Stimulated activated CD4-positive, alpha-beta T cell treated with anti-CD3 and anti-CD28 coated beads, TNF-alpha, amount 100 ng/mL, for 1 hour (primary cell): ENCODE measurements at places on chromosomes 7 and 10.

GRCh38 chr7:41319581-41319980 is 383.3 kb downstream of the INHBA start:
- no peak for DNase-seq

DNA sequence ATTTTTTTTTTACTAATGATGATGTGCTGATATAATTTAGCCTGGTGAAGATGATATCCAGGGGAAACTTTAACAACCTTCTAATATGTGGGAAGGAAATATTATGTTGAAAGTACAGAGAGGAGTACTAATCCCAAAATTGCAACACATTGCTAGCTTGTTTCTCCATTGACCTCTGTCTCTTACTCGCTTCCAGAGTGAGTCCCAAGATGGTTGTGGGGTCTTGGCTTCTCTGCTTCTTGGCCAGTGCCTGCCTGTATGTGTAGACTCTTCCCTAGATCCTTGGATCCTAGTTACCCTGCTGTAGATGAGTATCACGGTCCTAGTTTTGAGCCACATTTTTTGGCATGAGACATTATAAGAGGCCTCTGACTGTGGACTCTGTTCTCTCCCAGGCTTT is 17.5 kb downstream of the BMPER start:
- no peak for DNase-seq

GRCh38 chr7:91569728-91570457 is 305.7 kb downstream of the FZD1 start:
- no peak for DNase-seq

DNA sequence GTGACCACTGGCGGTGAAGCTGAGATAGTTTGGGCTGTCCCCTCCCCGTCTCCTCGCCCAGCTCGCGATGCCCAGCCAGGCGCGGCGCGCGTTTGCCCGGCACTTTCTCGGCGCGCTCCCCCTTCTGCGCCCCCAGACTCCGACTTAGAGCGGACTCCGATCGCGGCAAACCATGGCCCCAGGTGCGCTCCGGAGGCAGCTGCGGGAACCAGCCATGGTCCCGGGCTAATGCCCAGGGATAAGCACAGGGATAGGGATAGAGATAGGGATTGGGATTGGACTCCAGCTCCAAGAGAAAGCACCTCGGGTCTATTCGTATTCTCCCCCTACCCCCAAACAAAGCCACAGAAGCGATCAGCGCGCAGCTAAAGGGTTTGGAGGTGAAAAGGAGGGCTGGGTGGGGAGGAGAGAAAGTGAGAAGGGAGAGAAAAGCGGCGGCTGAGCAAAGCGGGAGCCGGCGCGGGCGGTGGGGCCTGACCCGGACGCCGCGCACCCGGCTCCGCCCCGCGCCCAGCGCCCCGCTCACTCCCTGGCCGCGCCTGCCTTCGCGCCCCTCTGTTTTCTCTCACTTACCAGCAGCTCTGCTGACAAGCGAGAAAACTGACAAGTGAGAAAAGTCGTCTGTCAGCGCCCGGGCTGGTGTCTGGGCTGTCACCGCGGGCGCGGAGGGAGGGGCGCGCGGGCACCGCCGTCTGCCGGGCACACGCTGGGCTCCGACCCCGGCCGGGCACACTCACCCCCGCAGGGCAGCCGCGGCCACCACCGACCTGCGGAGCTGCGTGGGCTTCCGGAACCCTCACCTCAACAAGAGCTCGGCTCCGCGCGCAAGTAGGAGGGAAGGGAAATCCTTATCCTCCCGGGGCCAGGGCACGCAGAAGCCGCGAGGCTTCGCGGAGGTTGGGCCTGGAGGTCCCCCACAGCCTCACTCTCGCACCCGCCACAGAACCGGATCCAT is at the start of gene PDE1C:
PDE1C (minus strand) TSS at position 2 of the 955 bp plus-strand sequence.
- no peak for DNase-seq

- DNase-seq, result no peak
Observed at GRCh38 chr10:13917791-13918190, 331.0 kb downstream of the PRPF18 start.

GRCh38 chr10:48306265-48306869 is at the start of gene MAPK8:
MAPK8 (plus strand) TSS chr10:48306677; CDS start chr10:48401661, 94,984 bp downstream.
- peak; percentile 88 for DNase-seq

- DNase-seq, result no peak
Observed at GRCh38 chr7:24417526-24418120, 133.6 kb downstream of the NPY start.

DNA sequence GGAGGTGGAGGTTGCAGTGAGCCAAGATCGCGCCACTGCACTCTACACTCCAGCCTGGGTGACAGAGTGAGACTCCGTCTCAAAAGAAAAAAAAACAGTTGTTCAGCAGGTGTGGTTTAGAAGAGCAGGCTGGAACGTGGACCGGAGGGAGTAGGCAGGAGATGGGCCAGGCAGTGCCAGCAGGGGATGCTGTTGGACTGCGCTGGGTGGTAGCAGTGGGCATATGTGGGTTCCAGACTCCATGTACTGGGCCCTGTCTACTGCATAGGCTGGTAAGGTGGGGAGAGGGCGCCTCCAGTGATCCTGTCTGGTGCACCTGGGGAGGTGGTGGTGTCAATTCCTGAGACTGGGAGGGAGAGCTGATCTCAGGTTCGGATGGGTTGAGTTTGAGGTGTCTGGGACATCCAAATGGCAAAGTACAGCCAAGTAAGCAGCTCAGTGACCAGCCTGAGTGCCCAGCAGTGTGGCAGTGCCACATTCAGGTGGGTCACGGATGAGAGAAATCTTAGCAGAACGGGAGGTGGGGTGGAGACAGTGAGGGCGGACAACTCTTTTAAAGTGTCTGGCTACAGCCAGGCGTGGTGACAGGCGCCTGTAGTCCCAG is 25.9 kb downstream of the SFXN4 start:
- peak; percentile 21 for DNase-seq

DNA sequence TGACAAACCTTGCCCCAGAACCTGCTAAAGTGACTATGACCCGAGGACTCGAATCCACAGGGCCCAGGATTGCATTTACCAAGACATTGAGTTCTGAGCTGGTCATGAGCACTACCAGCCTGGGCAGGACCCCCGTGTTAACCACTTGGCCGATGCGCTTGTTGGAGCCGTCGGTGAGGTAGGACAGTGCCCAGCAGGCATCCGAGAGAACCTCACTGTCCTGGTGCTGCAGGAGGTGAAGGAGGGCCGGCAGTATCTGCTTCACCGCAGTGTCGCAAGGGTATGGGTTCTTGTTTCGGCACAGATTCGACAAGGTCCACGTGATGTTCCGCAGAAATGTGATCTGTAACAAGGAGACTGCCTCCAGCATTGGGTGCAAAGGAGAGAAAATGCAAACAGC is 19.7 kb downstream of the KPNA7 start:
- no peak for DNase-seq

DNA sequence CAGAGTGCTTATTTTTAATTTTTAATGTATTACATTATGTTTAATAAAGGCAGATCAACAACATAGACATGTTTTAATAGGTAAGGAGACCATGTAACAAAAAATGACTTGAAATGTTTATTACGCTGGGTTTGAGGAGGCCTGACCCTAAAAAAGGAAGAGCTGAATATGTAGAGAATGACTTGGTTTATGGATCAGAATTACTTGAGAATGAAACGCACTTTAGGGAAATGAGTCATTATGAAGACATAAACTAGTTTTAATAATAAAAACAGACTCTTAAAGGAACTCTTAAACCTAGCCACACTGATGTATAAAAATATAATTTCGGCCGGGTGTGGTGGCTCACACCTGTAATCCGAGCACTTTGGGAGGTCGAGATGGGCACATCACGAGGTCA is 56.5 kb downstream of the CTTNBP2 start:
- no peak for DNase-seq

GRCh38 chr7:66602159-66602558 is 26.5 kb upstream of the KCTD7 start:
- no peak for DNase-seq

- DNase-seq, result no peak
Observed at GRCh38 chr7:113768387-113768786, 150.4 kb downstream of the PPP1R3A start.

GRCh38 chr7:48280100-48280499 is 108.8 kb downstream of the ABCA13 start:
- DNase-seq, result no peak

DNA sequence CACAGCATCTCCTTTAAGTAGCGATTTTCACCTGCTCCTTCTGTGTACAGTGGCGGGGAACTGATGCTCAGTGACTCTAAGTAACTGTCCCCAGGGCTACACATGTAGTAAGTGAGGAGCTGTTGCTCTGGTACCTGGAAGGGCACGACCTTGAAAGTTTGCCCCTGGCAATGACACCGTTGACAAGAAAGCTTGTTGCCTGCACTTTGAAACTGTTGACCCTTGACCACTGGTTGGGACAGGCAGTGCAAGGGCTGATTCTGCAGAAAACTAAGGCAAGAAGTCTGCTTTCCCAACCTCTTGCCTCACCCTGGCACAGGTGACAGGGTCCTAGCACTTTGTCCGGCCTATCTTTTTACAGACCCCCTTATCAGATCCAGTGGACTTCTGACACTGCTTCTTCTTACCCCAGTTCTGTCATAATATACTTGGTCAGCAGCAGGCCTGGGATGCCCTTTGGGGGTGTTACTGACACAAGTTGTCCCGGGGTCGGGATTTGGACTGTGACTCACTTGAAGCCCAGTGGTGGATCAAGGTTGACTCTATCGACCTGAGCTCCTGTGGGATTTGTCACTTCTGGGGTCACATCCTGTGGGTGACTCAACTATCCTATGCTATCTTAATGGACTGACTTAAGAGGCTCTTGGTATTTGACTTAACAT is 5.8 kb downstream of the ACSL5 start:
- DNase-seq, result no peak

DNA sequence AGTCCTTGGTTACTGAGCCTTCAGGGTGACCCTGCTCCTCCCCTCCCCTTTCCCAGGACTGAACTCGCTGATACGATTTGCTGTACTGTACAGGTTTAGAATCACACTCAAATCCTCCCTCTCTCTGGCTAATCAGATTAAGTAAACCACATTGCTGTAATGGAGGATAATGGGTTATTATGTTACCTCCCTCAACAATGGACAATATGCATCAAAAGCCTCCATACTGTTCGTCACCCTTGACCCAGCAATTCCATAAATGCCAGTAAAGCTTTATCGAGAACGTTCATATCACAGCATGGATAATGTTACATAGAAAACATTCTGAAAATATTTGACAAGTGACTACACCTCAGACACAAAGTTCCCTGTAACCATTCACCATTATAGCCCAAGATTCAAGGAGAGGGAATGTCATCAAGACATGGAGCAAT is 61.7 kb downstream of the FAM107B start:
- DNase-seq, result no peak

- no peak for DNase-seq
Observed at GRCh38 chr7:93920496-93921182, 896 bp upstream of the GNG11 start.

GRCh38 chr7:2804227-2804763 is 39.8 kb downstream of the GNA12 start:
- no peak for DNase-seq

DNA sequence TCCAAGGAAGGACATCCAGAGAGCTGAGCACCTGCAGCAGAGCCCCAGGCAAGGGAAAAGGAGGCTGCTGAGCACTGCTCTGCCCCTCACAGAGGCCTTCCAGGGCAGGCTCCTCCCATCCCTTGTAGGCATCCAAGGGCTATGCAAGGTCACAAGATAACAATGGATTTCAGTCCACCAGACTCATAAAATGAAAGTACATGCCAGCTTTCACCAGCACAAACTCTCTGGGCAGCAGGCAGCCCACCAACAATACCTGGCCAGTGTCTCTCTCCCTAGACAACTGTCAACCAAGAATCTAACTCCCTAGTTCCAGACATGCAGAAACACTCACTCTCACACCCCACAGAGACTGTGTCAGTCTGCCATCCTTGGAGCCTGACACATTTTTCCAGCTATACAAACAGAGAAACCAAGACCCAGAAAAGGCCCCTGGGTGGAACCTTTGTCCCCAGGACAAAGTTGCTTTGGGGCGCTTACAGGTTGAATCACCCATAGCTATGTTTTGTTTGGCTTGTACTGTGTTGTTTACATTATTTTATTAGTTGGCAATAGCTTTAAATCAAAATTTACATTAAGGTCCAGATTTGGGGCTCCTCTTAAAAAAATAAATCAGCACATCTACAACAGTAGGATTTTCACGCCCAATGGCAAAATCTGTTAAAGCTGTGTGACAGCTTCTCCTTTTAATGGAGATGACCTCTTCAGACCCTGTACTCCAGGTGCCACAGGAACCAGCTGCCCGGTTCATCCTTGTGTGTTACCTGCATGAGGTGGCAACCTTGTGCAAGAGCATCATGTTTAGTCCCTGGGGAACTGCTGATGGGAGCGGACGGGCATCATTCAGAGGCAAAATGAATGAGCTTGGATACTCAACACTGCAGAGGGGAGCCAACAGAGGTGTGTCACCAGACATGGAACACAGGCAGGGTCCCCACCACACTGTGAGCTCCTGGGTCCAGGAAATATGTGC is 5.2 kb downstream of the GRID1 start:
- no peak for DNase-seq

DNA sequence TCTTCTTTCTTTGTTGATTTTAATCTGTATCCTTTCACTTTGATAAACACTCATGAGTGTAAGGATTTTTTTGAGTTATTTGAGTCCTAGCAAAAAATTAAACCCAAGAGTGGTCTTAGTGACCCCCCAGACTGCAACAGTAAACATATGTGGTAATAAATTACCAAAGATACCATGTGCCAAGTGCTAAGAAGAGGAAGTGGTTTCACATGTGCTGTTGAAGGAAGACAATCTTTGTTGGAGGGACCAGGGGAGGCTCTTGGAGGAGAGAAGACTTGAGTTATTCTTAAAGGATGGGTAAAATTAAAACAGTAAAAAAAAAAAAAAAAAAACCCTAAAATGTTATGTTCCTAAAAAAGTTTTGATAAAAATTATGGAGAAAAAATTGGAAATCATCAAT is 150.2 kb downstream of the SEC23IP start:
- DNase-seq, result no peak

DNA sequence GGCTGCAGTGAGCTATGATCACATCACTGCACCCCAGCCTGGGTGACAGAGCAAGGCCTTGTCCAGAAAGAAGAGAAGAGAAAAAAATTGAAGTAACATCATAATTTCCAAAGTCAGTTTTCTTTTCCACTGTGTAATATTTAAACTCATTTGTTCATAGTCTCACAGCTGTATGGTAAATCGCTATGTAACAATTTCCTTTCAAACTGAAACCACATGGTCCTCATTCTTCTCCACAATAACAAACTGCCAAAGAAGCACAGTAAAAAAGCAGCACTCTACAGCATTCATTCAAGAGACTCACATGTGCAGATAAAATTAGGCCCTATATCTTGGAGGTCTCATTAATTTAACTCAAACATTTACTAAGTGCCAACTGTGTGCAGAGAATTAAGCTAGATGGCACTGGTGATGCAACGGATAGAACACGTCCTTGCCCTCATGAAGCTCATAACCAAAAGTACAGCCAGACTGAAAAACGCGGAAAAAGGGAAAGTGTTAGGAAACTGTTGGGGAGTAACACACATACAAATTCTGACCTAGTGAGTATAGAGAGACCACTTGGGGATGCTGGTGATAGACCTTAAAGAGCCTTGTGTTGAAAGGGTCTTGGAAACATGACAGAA is 174.0 kb upstream of the KCTD7 start:
- DNase-seq, result no peak

DNA sequence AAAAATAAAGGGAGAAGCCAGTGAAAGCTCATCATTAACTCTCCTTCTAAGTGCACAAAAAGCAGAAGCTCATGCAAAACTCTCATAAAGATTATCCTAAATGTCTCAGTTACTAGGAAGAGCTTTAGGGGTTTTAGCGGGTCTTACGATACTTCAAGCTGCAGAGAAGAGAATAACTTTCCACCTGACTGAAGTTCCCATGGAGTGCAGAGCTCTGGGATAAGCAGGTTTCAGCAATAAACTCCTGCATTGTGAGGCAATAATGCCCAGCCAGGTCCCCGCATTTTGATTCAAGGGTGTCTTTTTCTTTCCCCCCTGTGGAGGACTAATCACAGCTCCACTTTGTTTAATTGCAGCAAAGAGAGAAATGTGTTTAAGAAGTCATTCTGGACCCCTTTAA is 241.9 kb upstream of the SP8 start:
- DNase-seq, result no peak
